ENCODE measurements at places on chromosomes 6 and 20.

GRCh38 chr6:21228876-21229460 is 364.6 kb upstream of the SOX4 start:
- no peak for DNase-seq

DNA sequence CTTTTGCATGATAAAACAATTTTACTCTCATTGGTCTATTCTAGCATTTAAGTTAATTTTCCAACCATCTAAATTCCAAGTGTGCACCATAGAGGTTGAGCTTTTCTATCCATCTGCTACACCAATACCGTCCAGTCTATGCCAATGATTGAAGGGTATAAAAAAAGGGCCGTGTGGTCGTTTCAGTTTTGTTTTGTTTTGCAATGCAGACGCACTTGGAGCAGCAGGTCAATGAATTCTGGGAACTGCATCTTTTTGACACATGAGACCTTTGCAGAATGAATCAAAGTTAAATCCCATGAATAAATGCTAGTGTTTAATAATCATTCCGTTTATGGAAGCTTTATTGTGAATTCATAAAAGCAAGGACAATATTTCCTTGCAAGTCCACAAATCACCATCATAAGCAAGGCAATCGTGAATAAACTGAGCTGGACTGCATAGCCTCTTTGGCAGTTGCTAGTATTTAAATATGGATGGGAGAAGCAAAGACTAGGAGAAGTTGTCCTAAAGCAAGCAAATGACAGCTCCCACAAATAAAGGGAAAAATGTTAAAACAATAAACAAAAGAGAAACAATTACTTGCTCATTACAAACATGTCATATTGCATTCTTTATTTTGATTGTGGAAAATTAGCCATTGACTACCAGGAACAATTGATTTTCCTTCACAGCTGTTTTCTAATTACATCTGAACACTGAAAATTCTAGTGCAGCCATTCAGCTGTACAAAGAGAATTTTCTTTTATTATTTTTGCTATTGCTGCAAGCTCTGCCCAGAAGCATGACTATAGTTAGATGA is 649.7 kb upstream of the GJE1 start:
- no peak for DNase-seq

- DNase-seq, result no peak
Observed at GRCh38 chr6:1422290-1422689, 32.9 kb downstream of the FOXF2 start.

GRCh38 chr6:157151989-157152388 is 171.3 kb downstream of the TMEM242 start:
- DNase-seq, result no peak

GRCh38 chr6:151536188-151536479 is 42.3 kb downstream of the CCDC170 start:
- DNase-seq, result no peak

GRCh38 chr20:49706630-49707091 is 7.0 kb downstream of the B4GALT5 start:
- DNase-seq, result no peak

DNA sequence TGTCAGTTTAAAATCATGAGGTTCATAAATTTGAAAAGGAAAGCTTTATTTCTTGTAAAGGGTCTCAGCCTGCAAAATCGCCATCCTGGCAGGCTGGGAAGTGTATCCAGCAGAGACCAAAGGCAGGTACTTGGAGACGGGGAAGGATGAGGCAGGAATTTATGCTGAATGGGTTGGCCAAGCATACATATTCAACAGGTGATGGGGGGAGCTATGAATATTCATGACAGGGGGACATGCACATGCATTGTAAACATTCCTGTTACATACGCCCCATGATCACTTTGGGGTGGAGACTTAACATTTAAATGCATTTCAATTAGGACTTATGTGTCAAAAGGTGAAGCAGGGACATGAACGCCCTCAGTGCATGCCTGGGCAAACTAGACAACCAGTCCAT is 9.8 kb upstream of the SLC22A1 start:
- DNase-seq, result no peak

DNA sequence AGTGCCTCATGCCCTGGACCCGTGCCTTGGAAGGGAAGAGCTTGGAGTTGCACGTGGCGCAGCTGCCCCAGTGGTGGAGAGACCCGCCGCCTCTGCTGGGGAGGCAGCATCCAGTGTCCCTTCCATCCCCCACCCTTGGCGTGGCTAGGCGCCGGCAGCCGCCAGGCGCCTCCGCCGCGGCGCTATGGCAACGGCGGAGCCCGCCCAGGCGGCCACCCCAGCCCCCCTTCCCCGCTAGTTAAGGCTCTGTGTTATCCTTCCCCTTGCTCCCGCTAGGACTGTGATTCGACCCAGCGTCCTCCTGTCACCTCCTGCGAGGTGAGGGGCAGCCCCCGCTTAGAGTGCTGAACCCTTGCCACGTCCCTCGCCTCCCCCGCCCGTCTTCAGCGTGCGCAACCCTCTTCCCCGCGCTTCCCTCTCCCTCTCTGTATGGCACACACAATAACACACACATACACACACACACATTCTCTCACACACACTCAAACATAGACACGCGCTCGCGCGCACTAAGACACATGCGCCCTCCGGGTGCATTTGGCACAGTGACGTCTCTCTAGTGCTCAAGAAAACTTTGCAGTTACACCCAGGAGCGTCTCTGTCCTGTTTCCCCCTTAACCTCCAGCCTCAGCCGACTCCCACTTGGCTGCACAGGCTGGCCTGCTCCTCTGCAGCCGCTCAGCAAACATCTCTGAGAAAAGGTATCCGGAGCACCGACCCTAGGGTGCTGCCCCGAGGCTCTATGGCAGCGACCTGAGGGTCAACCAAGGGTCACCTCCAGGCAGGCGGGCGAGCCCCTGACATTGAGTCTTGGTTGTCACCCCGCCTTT is 8.5 kb downstream of the GRIK2 start:
- DNase-seq, result no peak

DNA sequence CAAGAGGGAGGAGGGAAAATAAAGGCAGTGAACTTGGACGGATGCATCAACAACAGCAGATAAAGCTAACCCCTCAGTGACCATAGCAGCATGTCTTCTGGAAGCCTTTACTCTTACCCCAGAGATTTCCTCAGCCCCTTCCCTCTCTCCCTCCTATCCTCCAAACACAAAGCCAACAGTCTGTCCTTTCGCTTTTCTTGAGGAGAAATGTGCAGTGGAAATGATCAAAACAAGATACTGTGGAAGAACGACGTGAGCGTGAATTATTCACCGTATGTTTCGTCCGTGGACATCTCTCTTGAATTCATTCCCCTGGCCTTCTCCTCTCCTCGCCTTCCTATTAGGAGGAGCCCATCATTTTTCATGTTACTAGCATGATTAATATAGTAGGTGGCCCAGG is 8.5 kb downstream of the NRN1 start:
- DNase-seq, result no peak

GRCh38 chr6:35600659-35601125 is 88.0 kb upstream of the TULP1 start:
- DNase-seq, result no peak

DNA sequence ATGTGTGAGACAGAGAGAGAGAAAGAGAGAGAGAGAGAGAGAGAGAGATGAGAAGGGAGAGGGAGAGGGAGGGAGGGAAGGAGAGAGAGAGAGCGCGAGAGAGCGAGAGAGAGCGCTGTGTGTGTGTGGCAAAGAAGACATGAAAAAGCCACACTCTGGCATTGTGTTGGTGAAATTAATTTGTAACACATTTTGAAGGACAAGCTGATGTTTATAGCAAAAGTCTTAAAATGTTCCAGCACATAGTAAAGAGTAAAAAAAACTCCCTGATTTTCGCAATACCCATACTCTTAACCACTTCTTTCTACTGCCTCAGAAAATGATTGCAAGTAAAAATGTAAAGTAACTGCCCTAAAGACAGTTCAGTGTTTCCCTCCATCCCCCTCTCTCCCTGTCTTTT is 56.7 kb downstream of the SLC22A1 start:
- DNase-seq, result no peak

- DNase-seq, result no peak
Observed at GRCh38 chr6:16759181-16759645, 2.0 kb downstream of the ATXN1 start.

GRCh38 chr6:147700436-147701209 is 192.1 kb downstream of the SAMD5 start:
- no peak for DNase-seq

DNA sequence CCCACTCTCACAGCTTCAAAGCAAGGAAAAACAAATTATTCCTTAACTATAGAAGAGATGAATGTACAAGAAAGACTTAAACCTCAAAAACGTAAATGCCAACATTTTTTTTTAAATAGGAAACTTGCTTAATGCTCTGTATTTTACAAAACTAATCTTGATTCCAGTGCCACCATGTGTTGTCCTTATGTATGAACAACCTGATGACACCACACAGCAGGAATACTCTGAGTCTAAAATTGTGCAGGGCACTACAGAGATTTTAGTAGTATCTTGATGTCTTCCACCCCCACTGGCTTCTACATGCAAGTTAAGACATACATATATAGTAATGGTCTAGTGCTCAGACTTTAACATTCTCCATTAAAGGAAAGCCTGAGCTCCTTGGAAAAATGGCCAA is 46.2 kb downstream of the SRPK1 start:
- no peak for DNase-seq

- no peak for DNase-seq
Observed at GRCh38 chr6:19866173-19866984, 29.2 kb downstream of the ID4 start.

- DNase-seq, result no peak
Observed at GRCh38 chr6:82030761-82031503, 216.6 kb downstream of the IBTK start.

DNA sequence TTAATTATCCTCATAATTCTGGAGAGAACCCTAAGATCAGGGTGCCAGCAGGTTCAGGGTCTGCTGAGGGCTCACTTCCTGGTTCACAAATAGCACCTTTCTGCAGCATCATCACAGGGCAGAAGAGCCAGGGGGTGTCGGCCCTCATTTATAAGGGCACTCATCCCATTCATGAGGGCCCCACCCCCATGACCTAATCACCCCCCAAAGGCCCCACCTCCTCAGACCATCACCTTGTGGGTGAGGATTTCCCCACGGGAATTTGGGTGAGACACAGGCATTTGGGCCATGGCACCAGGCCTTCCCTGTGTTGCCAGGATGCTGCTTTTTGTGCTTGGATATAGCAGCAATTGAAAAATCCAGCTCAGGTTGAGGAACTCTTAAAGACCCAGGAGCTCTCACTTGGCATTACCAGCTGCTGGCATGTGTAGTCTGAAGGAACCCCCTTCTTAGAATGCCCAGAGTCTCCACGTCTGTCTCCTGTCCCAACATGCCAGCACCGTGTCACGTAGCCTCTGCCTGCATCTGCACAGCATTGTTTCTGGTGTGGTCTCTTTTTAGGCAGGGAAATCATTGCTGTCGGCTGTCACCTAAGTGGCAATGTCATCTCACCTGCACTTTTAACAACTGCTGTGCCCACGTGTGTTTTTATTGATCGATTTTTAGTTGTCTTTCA is 71.5 kb downstream of the RPP40 start:
- DNase-seq, result no peak

All from stimulated activated CD8-positive, alpha-beta memory T cell treated with anti-CD3 and anti-CD28 coated beads, Interleukin-4, amount 100 ng/mL, for 24 hours (primary cell).